ENCODE measurements at places on chromosomes 11 and 22. TPM values are rescaled to one million over a fixed set of nuclear protein-coding genes. Genes with fewer than 3 reads are reported as not detected.

The ANKK1 gene
- total RNA-seq, result not detected

The PAK1 gene
- total RNA-seq, result 6.1 TPM

The CDC45 gene
- total RNA-seq, result 0.62 TPM

The SLC25A45 gene
- 5.3 TPM for total RNA-seq

The OR8G5 gene
- not detected for total RNA-seq

The TBX10 gene
- total RNA-seq, result 0.51 TPM

The CD6 gene
- 0.08 TPM for total RNA-seq

The MAJIN gene
- not detected for total RNA-seq

The NXPE4 gene
- not detected for total RNA-seq

The PTH gene
- total RNA-seq, result not detected

The GAB4 gene
- not detected for total RNA-seq

The CAVIN3 gene
- 33.9 TPM for total RNA-seq

The OR52I2 gene
- not detected for total RNA-seq

- peak; percentile 17 for DNase-seq
These were observed 23.8 kb downstream of the KCNQ1 start for GRCh38 chr11:2468363-2469235.

DNA sequence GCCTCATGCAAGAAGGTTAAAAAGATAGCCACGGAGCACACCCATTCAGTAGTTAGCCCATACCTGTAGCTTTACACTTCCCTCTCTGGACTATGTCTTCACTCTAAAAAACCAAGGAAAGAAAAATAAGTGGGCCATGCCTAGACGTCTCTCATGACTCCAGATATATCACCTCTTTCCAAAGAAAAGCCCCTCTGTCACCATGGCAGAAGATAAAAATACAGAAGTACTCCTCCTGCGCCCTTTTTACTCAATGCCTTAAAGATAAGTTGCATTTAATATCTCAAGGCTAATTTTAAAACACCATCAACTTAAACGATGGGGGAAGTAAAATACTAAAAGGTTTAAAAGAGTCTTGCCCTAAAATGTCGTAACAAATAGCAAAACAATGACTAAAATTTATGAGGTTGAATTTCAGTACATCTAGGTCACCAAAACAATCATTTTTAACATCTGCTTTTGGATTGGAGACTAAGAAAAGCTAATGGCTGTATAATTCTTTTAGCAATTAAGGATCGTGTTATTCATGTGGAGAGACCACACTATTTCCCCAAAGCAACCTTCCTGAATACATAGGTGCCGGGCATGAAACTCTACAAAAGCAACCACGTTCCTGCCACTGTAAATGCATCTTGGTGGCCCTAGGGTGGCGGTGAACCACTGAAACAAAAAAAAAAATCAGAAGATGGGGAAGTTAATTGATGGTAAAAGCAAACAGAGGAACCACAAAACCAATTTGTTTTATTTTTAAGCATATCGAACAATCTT lies 46.0 kb downstream of the CELF1 start:
- DNase-seq, result peak; percentile 12

DNA sequence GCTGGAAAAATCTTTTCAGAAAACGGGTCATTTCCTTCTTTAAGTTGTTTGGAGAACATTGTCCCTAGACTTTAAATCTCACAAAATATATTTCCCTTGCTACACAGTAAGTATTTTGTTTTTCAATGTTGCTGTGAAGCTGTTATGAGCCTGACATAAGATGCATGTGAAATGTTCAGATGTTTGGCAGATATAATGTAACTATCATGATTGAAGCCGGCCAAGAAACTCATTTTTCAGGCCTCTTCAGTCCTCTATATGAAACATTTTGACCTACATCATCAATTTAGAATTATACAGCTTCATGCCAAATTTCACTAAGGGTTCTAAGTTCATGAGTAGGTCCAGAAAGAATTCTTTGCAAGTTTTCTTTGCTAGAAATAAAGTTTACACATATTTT lies 133.8 kb downstream of the JRKL start:
- DNase-seq, result no peak

GRCh38 chr11:105975128-105975527 lies 46.9 kb downstream of the MSANTD4 start:
- DNase-seq, result no peak

DNA sequence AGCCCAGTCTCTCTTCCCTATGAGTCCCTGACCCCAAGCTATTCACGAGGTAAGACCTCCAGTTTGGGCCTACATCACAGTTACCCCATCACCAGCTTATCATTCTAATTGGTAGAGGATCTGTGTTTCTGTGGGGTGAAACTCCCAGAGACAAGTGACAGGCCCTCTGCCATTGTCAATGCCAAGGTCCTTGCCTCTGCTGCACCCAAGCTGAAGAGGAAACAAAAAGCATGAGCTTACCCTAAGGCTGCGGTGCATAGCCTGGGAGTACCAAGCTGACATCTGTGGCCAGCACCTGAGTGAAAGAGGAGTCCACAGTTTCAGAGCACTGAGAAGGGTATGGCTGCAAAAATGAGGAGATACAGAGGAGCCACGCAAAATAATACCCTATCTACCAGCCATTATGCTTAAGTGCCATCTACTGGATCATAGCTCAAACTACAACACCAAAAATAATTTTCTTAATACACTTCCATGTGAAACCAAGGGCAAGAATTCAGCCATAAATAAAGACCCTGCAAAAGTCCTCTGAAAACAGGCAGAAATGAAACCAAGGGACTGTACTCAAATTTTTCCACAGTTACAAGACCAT lies 62.3 kb upstream of the ANO5 start:
- DNase-seq, result no peak

GRCh38 chr11:2961080-2961479 lies 31.0 kb downstream of the NAP1L4 start:
- DNase-seq, result no peak

- no peak for DNase-seq
These were observed 269.8 kb upstream of the PDGFD start for GRCh38 chr11:104433751-104434150.

DNA sequence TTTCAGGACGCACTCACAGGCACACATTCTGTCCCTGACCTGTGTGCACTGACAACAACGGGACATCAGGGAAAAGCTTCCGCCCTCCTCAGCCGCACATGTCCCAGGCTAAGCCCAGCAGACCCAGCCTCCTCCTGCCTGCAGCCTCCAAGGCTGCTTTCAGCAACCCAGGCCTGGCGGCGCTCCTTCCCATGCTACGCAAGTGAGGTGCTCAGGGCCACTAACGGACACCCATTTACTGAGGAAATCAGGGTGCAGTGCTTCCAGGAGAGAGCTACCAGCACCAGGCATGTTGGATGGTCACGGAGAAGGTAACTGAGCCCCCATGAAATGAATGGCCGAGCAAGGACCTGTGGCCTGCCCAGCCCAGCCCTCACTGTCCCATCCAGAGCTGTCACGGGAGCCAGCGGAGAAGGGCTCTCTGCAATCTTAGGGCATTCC lies 6.9 kb downstream of the MOB2 start:
- no peak for DNase-seq

- no peak for DNase-seq
These were observed 2.3 kb upstream of the CEP295 start for GRCh38 chr11:93659196-93659595.

DNA sequence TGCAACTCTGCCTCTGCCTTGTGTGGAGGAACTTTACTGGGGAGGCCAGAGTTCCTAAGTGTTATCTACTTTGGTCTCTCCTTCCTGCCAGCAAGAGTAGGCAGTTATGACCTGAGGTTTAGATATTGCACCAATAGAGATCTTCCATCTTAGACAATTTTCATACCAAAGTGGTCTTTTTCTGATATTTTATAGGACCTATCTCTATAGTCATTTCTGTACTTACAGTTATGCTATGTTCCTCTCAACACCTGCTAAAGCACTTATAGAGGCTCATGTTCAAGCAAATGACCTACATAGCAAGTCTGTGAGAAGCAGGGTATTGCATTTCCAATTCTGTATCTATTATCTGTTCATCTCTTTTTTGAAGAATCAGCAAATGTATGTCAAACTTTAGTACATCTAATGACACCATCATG lies 80.8 kb downstream of the HORMAD2 start:
- no peak for DNase-seq

DNA sequence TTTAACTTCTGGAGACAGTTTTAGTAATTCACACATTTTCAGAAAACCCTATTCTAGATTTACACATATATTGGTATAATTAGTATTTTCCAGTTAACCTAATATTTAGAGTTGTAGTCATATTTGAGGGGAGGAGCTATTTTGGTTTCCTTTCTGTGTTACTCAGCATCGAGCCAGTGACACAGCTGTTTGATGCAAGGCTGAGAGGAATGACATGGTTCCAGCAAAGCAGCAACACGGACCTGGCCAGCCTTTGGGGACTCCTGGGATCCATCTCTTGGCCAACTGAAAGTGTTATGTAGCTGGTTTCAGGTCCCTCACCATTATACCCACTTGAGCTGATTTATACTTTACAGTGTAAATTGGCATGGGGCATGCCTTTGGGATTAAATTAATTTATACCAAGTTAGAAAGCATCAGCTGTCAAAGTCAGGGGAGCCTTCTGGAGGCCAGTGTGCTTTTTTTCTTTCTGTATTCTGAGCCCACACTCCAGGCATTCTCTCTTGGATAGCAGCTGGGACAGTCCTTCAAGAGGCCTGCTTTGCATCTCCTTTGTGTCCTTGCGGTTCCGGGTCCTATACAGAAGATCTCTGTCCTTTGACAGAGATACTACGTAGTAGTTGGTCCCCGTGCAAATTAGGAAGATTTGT lies 91.3 kb upstream of the SLC25A18 start:
- DNase-seq, result no peak

DNA sequence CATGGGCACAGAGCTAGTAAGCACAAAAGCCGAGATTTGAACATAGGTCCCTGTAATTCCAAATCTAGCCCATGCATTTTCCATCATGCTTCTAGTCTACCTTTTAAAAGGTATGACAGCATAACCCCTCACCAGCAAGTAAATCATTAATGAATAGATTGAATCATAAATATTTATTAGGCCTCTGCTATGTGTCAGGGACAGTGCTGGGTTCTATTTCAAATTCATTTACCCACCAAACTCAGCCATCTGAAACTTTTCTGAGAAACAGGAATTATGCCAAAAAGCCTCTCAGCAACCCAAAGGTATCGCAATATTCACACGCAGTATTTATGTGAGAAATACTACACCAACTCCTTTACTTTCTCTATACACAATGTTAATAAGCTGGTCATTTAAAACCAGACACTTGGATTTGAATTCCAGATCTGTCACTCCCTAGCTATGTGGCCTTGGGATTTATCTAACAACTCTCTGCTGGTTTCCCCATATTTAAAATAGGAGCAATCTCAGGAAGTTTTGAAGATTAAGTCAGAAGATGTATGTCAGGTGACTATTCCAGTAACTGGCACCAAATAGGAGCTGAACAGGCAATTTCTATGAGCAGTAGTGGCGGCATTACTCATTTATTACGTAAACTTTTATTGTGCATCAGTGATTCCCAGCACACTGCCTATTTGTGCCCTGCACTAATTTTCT lies 191.4 kb downstream of the TENM4 start:
- DNase-seq, result no peak

GRCh38 chr11:113184498-113184897 lies 129.9 kb upstream of the TTC12 start:
- no peak for DNase-seq

DNA sequence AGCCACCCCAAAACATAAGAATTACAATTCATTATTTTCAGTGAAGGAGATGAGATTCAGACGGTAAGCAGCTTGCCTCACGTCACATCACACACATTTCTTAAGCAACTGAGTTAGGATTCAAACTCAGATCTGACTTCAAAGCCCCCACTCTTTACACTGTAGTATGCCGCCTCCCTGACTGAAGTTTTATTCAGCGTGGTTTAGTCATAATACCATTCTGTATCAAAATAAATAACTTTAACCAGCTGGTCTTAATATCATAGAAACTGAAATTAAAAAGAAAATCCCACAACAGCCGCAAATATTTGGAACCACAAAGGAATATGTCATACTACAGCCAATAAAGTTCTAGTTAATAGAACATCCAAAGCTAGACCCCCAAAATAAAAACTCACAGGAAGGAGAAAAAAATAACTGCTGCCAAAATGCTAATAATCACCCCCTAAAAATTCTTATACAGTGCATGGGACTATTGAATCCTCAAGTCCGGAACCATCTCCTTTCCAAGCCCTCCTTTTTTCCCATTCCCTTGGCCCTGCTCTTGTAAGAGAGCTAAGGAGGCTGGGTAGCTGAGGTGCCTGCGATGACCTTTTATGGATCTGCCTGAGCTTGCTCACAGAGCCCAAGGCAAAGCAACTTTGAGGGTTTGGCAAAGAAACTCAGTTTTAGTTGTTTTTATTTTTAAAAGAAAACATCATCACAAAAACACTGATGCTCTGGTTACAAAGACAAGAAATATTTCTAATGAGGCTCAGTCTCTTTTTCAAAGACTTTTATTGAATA lies 334.5 kb downstream of the TTC28 start:
- DNase-seq, result peak; percentile 43

GRCh38 chr11:67999704-68000103 lies 4.2 kb downstream of the UNC93B1 start:
- DNase-seq, result no peak

DNA sequence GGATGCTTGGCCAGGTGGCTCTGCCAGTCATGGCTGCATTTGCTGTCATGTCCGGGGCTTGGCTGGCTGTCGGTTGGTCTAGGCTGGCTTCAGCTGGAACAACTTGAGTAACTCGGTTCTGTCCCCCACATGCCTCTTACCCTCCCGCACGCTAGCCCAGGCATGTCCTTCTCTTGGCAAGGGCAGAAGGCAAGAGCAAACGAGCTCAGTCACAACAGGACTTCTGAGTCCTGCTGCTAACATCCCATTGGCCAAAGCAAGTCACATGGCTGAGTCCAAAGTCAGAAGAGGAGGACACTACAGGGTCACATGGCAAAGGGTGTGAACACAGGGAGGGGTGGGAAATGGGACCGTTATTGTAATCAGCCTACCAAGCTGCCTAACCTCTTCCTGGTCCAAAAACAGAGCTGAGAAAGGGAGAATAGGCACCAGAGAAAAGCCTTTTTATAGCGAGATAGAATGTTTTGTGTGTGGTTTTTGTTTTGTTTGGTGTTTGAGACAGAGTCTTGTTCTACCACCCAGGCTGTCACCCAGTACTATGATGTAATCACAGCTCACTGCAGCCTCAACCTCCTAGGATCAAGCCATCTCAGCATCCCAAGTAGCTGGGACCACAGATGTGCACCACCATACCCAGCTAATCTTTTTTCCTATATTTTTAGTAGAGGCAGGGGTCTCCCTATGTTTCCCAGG lies 81.9 kb downstream of the MN1 start:
- DNase-seq, result no peak

- no peak for DNase-seq
These were observed 52.7 kb upstream of the SHANK2 start for GRCh38 chr11:71305041-71305440.

All from Right ventricle myocardium superior (tissue), 1 donor.